ENCODE measurements at places on chromosomes 7 and 10.

DNA sequence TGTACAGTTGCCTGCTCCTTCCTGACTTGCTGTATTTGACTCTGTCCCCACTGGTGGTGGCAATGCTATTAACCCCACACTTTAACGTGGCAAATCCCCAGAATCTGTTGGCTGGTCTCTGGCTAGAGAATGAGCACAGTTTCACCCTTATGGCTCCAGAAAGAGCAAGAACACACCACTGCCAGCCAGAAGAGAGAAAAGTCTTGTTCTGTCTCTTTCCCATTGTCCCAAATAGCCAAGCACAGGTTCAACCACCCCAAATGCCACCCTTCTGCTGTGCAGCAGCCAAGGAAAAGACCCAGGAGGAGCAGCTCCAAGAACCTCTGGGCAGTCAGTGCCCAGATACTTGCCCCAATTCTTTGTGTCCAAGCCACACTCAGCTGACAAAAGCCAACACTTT lies 11.3 kb downstream of the SLC16A9 start:
- no peak for DNase-seq

DNA sequence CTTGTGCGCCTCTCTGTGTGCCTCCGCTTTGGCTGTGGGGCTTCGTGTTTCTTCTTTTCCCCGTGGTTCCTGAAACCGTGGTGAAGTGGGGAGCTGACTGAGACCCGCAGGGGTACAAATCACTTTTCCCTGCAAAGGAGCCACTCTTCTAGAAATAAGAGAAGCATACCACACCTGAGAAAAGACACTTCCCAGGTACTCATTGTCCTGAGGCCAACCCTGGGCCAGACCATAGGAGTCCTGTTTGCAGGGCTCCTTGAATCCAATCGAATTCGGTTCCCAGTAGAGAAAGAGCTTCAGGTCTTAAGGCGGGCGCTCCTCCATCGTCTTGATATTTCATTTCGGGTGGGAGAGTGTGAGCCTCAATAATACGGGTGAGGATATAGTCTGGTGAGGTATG lies 32.4 kb upstream of the ZNF273 start:
- DNase-seq = no peak

GRCh38 chr10:3455385-3456334 lies 283.1 kb upstream of the PITRM1 start:
- no peak for DNase-seq

GRCh38 chr7:101680406-101681145 lies 51.5 kb upstream of the MYL10 start:
- no peak for DNase-seq

DNA sequence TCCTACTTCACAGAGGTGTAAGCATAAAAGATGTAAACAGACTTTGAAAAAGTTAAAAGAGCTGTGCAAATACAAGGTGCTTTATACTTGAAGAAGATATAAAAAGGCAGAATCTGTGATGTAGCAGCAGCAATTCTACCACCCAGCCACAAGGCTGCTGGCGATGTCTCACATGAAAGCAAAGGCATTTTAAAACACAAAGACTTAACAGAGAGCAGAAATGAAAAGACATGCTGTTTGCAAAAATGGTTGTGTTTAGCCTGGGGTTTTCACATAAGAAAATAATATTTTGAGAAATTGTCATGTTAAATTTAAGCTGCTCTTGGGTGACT lies 85.5 kb upstream of the ZNF800 start:
- no peak for DNase-seq

DNA sequence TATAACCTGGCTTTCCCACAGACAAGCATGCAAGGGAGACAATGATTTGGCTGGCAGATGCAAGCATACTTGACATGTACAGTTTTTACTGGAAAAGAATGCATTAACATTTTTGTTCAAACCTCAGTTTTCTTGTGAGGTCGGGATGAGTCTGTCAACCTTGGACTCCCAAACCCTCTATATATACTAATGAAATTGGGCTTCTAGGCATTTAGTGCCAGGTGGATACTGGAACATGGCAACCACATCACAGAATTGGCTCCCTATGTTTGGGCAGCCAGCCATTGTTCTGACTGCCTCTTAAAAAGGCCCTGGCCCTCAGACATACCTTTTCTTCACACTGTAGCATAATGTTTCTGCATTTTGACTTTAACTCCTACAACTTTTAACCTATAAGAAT lies 39.1 kb downstream of the CDK6 start:
- no peak for DNase-seq

- DNase-seq = no peak
Observed at GRCh38 chr7:116162992-116163391, 47.3 kb upstream of the TES start.

DNA sequence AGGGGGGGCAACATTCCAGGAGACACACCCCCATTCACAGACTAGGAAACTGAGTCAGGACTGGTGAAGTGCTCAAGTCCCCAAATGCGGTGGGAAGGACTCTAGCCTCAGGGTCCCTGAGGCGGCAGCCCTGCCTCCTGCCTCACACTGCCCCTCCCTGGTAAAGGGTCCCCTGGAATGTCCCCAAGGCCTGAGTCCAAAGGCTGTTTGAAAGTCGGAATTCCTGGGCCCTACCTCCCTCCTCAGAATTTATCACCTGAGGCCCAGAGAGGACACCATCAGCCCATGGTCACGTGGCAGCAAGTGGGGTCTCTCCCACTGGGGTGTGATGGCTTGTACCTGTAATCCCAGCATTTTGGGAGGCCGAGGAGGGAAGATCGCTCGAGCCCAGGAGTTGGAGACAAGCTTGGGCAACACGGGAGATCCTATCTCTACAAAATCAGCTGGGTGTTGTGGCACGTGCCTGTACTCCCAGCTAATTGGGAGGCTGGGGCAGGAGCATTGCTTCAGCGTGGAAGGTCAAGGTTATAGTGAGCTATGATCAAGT lies 110.3 kb upstream of the TNRC18 start:
- no peak for DNase-seq

DNA sequence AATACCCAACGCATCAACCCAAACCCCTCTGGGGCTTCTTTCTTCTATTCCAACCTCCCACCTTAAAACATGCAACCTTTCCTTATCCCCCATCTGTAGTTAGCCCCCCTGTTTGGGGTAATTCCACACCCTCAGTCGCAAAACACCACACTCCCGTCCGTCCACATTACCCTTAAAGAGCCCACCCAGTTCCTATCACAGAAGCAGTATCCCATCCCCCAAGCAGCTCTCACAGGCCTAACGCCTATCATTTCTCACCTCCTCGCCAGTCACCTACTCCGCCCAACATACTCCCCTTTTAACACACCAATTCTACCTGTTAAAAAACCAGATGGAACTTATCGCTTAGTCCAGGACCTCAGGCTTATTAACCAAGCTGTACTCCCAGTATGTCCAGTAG lies 63.7 kb downstream of the LRRC17 start:
- DNase-seq = no peak

GRCh38 chr10:34292194-34292565 lies 522.9 kb downstream of the PARD3 start:
- no peak for DNase-seq

DNA sequence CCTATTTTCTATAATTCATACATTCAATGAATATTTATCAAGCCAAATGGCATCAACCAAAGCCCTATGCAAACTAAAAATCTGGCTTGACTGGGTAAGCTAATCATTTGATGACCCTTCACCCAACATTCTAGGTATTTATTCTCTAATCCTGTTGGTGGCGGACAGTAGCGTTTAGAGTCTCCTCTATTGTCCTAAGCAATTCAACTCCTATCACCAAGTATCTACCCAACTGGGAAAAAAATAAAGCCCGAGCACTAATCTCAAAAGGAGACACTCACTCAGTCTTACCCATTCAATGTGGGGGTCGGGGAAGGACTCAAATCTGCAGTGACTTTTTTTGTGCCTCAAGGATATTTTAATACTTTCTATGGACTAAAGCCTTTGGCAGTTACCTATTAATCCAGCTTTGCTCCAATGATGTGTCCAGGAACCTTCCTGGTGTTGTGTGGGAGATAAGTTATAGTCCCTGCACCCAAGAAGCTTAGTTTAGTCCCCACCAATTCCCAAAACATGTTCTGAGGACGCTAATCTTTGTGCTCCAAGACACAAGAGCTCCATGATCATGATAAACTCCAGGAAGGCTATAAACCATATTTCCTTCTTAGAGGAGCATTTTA lies 30.6 kb downstream of the DNMBP start:
- DNase-seq = no peak

DNA sequence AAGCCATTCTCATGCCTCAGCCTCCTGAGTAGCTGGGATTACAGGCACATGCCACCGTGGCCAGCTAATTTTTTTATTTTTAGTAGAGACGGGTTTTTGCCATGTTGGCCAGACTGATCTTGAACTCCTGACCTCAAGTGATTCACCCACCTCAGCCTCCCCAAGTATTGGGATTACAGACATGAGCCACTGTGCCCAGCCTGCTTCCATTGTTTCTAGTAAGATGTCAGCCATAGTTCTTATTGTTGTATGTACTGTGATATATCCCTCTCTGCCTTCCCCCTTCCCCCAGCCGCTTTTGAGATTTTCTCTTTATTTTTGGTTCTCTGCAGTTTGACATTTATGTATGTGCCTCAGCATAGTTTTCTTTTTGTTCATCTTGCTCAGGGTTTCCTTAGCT lies 87.9 kb upstream of the KLF14 start:
- no peak for DNase-seq

GRCh38 chr7:111329367-111330234 lies 232.7 kb downstream of the IMMP2L start:
- DNase-seq = no peak

DNA sequence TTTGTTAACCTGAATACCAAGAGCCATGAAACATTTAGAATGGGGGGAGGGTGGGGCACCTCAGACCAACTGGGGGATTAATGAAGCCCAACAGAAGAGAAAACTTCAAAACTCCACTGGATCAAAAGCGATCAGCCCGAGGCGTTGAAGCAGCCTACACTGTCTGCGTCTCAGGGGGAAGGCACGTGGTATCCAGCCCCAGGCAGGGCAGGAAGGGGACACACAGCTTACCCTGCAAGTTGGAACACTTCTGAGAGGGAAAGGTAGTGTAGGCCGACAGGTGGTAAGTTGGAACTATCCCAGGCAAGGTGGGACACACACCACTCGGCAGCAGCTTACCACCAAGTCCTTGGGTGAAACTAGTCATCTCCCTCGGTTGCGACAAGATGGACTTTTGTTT lies 102.9 kb downstream of the TAX1BP1 start:
- no peak for DNase-seq

DNA sequence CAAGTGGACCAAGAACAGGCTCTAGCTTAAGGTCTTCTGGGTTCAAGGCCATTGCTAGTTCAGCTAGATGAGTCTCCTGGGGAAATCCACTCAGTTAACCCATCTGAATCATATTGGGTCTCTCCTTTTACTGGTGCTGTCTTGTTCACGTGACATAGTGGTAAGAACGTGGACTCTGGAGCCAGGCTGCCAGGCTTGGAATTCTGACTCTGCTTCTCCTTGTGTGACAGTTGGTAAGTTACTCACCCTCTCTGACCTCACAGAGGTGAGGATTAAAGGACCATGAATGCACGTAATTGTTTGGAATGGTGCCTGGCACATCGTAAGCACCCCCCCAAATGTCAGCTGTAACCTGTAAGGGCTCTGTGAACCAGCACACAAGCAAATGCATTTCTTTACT lies 9.7 kb upstream of the CALU start:
- no peak for DNase-seq

DNA sequence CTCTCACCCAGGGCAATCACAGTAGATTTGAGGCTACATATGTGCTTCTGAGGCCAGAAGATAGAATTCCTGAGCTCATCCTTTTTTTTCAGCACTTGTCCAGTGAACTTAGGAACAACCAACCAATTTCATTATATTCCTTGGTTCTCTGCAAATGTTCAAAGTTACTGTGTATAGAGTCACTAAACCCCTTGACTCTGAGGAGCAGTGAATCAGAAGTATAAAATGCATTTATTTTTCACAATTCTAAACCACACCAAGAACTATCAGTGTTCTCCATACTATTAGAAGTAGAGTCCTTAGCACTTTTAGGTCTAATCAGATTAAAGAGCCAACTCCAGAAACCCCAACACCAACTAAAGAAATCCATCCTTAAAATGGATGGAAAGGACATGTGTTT lies 19.6 kb upstream of the PAPSS2 start:
- DNase-seq = no peak

- no peak for DNase-seq
Observed at GRCh38 chr7:146772601-146773000, 656.0 kb downstream of the CNTNAP2 start.

- no peak for DNase-seq
Observed at GRCh38 chr7:154429666-154430404, 377.6 kb downstream of the DPP6 start.

DNA sequence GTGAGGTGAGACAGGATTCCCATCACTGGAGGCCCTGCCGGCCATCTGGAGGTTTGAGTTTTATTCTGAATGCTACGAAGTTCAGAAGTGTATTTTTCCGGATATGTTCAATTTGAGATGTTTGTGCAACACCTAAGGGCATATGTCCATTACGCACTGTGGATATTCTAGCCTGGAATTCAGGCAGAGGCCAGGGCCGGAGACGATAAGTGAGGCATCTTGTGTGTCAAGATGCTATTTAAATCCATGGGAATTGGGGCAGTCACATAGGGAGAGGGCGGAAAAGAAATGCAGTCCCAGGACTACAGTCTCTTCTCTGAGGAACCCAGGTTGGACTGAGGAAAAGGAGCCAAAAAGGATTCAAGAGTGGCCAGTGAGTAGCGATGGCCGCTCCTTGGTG lies 1.9 kb upstream of the SUV39H2 start:
- DNase-seq = no peak

- no peak for DNase-seq
Observed at GRCh38 chr7:14219125-14219524, 229.7 kb upstream of the ETV1 start.

DNA sequence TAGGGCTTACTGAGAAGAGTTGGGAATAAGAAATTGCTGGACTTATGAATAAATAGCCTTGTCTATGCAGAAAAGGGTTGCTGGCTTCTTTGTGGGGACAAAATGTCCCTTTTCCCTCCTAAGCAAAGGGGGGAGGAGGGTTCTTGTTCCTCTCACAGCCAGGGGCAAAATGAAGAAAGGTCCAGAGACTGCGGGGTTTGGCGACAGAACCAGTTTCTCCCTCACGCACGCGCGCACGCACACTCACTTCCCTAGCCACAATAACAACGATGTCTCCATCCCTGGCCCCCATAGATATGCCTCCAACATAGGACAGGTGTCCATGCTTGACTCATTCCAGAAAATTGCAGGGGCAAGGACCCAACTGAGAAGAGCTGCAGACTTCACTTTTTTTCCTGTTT lies 3.3 kb downstream of the ZMIZ1 start:
- no peak for DNase-seq

GRCh38 chr10:130578532-130579289 lies 442.5 kb downstream of the GLRX3 start:
- no peak for DNase-seq

Data from NCI-H2107 (cell line).